Chondrocyte (in vitro differentiated cells): ENCODE measurements at places on chromosomes 5 and 9. TPM values are rescaled to one million over a fixed set of nuclear protein-coding genes. Genes with fewer than 3 reads are reported as not detected.
A peak's percentile ranks its signal among the peaks of the same experiment; 100 is the strongest.

GRCh38 chr5:159316519-159317383, 13.5 kb downstream of the IL12B start:
- no peak overlapping the region for H3K27ac ChIP-seq
- H3K27me3 ChIP-seq = peaks cover 33% of the 10 kb centered on the region
- H3K36me3 ChIP-seq = no peaks in the 10 kb centered on the region
- H3K4me3 ChIP-seq = no peak overlapping the region
- no peaks in the 10 kb centered on the region for H3K4me1 ChIP-seq

DNA sequence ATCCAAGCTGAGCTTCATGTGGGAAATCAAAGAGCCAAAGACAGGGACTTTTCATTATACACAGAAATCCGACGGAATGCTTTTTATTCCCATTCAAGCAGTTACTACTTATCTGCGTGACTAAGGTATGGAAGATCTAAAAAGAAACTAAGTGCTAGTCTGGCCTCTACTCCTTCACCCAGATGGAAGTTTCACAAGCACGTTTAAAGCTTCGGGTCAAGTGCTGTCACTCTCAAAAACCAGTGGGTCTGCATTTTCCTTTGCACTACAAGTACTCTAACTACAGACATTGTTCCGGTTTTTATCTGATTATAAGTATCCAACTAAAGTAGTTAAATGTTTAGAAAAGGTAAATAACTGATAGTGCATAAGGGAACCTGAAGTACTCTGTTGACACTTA, 13.7 kb upstream of the MTAP start:
- DNase-seq = no peak
- H3K4me3 ChIP-seq = no peak overlapping the region
- no peaks in the 10 kb centered on the region for H3K4me1 ChIP-seq
- peaks cover 42% of the 10 kb centered on the region for H3K27me3 ChIP-seq
- no peak overlapping the region for H3K27ac ChIP-seq

- H3K36me3 ChIP-seq = peaks cover 3% of the 10 kb centered on the region
- peaks cover 17% of the 10 kb centered on the region for H3K4me1 ChIP-seq
- no peak for DNase-seq
- no peak overlapping the region for H3K27ac ChIP-seq
- H3K4me3 ChIP-seq = no peak overlapping the region
- H3K27me3 ChIP-seq = no peaks in the 10 kb centered on the region
Measured at GRCh38 chr5:126801992-126802294, 25.0 kb downstream of the LMNB1 start.

GRCh38 chr5:176798949-176799348, 11.4 kb upstream of the UNC5A start:
- H3K27me3 ChIP-seq = peaks cover 42% of the 10 kb centered on the region
- H3K4me3 ChIP-seq = no peak overlapping the region
- DNase-seq = peak; percentile 59
- no peaks in the 10 kb centered on the region for H3K36me3 ChIP-seq
- H3K4me1 ChIP-seq = peaks cover 6% of the 10 kb centered on the region

DNA sequence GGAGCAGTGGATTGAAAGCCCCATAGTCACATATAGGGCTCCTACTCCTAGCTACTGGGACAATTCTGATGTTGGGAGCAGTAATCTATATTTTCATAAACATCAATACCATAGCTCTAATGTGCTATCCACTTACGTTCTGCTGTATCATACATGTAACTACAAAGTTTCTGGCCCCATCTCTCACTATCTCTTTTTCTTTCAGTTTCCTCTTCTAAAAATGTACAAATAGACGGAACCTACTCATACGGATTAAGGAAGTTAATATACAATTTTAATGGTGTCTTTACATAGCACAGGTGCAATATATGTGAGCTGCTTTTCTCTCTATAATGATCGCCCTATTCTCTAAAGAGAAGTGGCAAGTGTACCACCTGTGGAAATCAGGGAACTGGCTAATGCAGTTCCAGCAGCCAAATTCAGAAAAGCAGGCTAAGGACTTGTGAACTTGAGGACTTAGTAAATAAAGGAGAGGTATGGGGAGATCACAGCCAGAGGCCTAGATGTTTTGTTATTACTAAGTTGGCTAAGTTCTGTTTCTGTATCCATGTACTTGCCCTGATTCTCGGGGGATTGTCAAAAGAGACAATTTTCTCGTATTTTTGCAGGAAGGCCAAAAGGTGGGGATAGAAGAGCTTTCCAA, 1021.9 kb downstream of the CDH12 start:
- H3K4me1 ChIP-seq = no peaks in the 10 kb centered on the region
- peaks cover 3% of the 10 kb centered on the region for H3K27me3 ChIP-seq
- no peak overlapping the region for H3K27ac ChIP-seq

DNA sequence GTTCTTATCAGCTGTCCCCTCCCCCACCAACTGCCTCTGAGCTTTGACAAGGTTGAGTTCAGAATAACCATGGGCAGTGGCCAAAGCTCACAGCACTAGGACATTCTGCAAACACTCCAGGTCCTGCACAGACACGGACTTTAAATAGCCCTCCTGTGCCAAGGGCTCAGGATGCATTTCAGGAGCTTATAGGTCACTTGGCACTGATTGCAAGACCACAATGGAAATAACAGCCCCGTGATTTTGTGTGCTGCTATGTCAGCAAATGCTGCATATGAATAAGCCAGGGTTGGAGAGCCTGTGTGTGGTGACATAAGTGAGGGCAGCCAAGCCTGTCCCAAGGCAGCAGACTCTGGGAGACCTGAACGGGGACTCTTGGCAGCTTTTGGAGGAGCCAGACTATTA, 150.7 kb downstream of the DMRT2 start:
- no peaks in the 10 kb centered on the region for H3K4me1 ChIP-seq
- no peak overlapping the region for H3K4me3 ChIP-seq
- no peaks in the 10 kb centered on the region for H3K36me3 ChIP-seq
- DNase-seq = no peak
- no peak overlapping the region for H3K27ac ChIP-seq
- no peaks in the 10 kb centered on the region for H3K27me3 ChIP-seq

- peaks cover 4% of the 10 kb centered on the region for H3K4me1 ChIP-seq
- H3K27me3 ChIP-seq = peaks cover 33% of the 10 kb centered on the region
- no peak overlapping the region for H3K4me3 ChIP-seq
- H3K27ac ChIP-seq = no peak overlapping the region
- DNase-seq = no peak
Measured at GRCh38 chr5:175464942-175465233, 13.5 kb upstream of the SFXN1 start.

GRCh38 chr9:112970939-112971338, 41.1 kb downstream of the ZNF883 start:
- no peak overlapping the region for H3K27ac ChIP-seq
- H3K27me3 ChIP-seq = peaks cover 19% of the 10 kb centered on the region
- no peaks in the 10 kb centered on the region for H3K4me1 ChIP-seq
- H3K36me3 ChIP-seq = no peaks in the 10 kb centered on the region
- DNase-seq = no peak

GRCh38 chr5:40962207-40962955, 53.1 kb downstream of the C7 start:
- no peak for DNase-seq
- H3K4me1 ChIP-seq = no peaks in the 10 kb centered on the region
- H3K4me3 ChIP-seq = no peak overlapping the region
- H3K36me3 ChIP-seq = no peaks in the 10 kb centered on the region

DNA sequence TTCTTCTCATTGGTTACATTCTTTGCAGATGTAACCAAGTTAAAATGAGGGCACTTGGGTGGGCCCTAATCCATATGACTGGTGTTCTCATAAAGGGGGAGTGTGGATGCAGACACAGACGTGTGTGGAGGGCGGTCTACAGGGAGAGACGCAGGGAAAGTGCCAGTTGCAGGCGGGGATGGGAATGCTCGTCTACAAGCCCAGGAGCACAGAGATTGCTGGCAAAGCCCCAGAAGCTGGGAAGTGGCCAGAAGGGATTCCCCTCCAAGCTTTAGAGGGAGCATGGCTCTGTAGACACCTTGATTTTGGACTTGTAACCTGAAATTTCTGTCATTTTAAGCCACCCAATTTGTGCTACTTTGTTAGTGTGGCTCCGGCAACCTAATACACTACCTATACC, 96.8 kb upstream of the CTSL start:
- peaks cover 10% of the 10 kb centered on the region for H3K36me3 ChIP-seq
- no peak overlapping the region for H3K4me3 ChIP-seq
- no peaks in the 10 kb centered on the region for H3K27me3 ChIP-seq
- no peak for DNase-seq
- peaks cover 11% of the 10 kb centered on the region for H3K4me1 ChIP-seq

DNA sequence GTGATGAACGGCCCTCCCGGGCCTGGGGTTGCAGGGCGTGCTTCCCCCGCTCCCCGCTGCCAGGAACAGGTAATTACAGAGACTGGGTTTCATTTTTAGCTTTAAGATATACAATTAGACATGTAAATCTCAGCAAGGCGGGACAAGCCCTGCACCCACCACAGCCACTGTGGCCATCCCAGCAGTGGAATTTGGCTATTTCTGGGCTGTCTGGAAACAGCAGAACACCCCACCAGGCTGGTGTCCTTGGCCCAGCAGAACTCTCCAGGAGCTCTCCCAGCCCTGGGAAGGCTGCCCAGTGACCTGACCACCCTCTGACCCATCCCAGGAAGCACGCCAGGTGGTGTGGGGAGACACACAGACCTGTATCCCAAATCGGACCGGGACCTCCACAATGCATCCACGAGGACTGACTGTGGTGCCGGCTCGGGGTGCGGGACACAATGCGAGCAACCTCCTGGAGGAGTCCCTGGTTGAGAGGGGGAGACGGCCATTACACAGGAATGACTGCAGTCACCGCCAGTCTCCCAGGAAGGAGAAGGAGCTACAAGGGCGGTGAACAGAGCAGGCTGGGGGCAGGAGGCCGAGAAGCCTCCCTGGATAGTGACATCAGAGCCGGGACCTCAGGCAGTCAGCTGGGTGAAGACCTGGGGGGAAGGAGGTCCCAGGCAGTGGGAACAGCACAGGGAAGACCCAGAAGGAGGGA, 17.3 kb downstream of the EEIG1 start:
- DNase-seq = no peak
- peaks cover 89% of the 10 kb centered on the region for H3K4me1 ChIP-seq
- peak overlapping the region; percentile 98 for H3K27ac ChIP-seq
- peak overlapping the region; percentile 40 for H3K4me3 ChIP-seq
- no peaks in the 10 kb centered on the region for H3K27me3 ChIP-seq

DNA sequence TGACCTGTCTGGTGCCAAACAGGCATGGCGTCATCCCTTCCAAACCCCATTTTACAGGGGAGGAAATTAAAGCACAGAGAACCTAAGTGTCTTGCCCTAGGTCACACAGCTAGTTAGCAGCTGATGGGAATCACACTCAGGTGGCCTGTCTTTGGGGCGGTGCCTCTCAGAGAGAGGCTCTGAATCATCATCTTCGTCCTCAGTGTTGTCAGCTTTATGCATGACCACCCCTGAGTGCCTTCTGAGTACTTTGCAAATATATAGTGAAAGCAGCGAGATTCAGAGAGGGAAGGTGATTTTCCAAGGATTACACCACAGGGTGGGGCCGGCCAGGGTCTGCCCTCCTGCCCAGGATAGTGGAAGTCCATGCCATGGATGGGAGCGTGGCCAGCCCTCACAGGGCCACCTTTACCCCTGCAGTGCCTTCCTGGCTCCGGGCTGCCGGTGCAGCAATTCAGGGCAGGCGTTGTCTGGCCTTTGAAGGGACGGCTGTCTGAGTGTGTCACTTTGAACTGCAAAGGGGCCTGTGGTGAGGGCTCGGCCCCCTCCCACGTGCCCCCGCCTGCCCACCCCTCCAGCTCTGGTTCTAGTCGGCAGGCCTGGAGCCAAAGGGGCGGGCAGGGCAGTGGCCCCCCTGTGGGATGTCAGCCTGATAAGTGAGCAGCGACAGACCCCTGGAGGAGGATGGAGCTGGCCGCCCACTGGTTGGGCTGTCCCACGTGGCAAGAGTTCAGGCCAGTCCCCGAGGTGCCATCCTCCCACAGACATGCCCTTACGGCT, 16.9 kb downstream of the LMX1B start:
- DNase-seq = no peak
- no peaks in the 10 kb centered on the region for H3K36me3 ChIP-seq
- peaks cover 9% of the 10 kb centered on the region for H3K4me1 ChIP-seq
- H3K27ac ChIP-seq = no peak overlapping the region

- no peak overlapping the region for H3K27ac ChIP-seq
- H3K4me1 ChIP-seq = no peaks in the 10 kb centered on the region
- no peaks in the 10 kb centered on the region for H3K27me3 ChIP-seq
- no peak overlapping the region for H3K4me3 ChIP-seq
- no peak for DNase-seq
- peaks cover 34% of the 10 kb centered on the region for H3K36me3 ChIP-seq
Measured at GRCh38 chr9:131517761-131518190, 13.3 kb downstream of the UCK1 start.

DNA sequence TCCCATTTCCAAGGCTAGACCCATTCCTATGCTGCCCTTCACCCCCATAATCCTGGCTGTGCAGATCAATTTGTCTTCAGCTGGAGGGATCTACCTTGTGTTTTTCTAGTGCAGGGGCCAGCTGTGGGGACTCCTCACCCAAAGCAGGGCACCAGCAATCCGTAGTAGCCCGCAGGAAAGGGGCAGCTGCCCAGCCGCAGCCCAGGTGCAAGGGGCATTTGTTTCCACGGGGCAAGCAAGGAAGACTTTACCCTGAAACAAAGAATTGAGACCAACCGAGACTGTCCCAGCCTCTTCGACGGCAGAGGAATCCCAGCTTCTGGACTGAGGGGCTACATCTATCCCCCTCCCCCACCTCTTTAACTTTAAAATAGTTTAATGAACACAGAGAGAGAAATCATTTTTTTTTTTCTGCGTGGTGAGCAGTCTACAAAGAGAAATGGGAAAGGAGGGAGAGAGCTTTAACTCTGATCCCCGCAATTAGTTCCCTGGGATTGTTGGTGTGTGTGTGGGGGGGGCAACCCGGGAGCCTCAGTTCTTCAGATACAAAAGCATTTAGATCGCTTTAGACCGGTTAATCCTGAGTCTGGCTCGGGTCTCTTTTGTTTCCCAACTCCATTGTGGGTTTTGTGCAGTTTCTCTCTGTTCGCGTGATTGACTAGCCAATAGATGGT, 10.6 kb upstream of the LHX2 start:
- H3K4me3 ChIP-seq = peak overlapping the region; percentile 43
- no peak for DNase-seq
- peaks cover 3% of the 10 kb centered on the region for H3K36me3 ChIP-seq
- H3K4me1 ChIP-seq = peaks cover 25% of the 10 kb centered on the region
- H3K27ac ChIP-seq = no peak overlapping the region

The C9orf50 gene
- total RNA-seq = 0.30 to 0.39 TPM (median 0.38 TPM) in 3 replicates

The CCDC171 gene
- 2.6 to 6.3 TPM (median 3.2 TPM) in 3 replicates for total RNA-seq

The ZNF454 gene
- 0.32 to 2.3 TPM (median 0.49 TPM) in 3 replicates for total RNA-seq

The DND1 gene
- total RNA-seq = 1.3 to 1.5 TPM (median 1.3 TPM) in 3 replicates

The NIM1K gene
- 0.41 to 0.67 TPM (median 0.44 TPM) in 3 replicates for total RNA-seq

The RANBP17 gene
- 22.5 to 35.7 TPM (median 24.5 TPM) in 3 replicates for total RNA-seq

The ENHO gene
- total RNA-seq = 0.97 to 1.6 TPM (median 1.3 TPM) in 3 replicates

The OCLN gene
- total RNA-seq = 3.2 to 9.0 TPM (median 7.7 TPM) in 3 replicates

The CAAP1 gene
- total RNA-seq = 15.0 to 19.1 TPM (median 16.1 TPM) in 3 replicates

The OR5C1 gene
- not detected in 3 replicates for total RNA-seq

The THG1L gene
- total RNA-seq = 7.0 to 10.1 TPM (median 9.2 TPM) in 3 replicates
